ENCODE measurements at places on chromosomes 4 and X.

DNA sequence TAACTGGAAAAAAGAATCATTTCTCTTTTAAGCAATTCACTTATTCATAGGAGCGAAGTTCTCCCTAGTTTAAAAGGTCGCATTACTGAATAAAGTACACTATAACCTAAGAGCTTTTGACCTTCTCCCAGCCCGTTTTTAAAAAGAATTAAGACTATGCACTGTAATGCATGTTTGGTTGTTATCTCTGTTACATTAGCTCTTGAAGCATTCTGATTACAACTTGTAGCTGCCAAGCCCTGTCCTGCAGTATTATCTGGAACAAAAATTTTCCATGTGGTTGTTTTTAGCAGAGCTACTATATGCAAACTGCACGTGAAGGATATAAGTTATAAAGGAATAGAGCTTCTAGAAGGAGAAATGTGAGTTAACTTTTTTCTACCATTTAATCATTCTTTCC lies 8.1 kb downstream of the GAB1 start:
- no peak for DNase-seq

GRCh38 chr4:43224559-43224958 lies 332.0 kb downstream of the GRXCR1 start:
- DNase-seq, result no peak

GRCh38 chrX:9535101-9535500 lies 70.2 kb downstream of the TBL1X start:
- DNase-seq, result no peak

DNA sequence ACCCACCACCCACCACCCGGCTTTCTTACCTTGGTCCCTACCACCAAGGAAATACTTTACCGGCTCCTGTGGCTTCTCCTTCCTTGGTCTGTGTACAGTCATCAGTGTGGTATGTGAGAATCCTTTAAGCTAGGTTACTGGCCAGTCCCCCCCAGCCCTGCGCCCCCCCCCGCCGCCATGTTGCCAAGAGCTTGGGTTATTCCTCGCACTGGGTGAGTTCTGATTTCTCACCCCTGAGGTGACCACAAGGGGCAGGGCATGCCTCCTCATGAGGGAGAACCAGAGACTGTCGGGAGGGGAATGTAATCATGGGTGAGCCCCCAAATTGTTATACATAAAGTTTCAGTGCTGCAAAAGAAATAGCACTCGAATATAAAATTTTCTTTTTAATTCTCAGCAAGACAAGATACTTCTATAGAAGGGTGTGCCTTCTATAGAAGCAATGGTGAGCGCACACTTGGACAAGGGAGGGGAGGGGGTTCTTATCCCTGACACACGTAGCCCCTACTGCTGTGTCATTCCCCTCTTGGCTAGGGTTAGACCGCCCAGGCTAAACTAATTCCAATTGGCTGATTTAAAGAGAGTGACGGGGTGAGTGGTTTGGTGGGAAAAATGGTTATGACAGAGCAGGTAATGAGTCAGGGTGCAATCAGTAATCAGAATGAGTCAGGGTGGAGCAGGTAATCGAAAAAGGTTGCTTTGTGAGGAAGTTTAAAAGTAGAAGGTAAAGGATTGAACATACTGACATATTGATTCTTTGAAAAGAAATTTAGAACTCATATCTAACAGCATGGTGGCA lies 133.2 kb downstream of the KDM6A start:
- no peak for DNase-seq

GRCh38 chrX:133250184-133251100 lies 32.3 kb upstream of the TFDP3 start:
- DNase-seq, result no peak

DNA sequence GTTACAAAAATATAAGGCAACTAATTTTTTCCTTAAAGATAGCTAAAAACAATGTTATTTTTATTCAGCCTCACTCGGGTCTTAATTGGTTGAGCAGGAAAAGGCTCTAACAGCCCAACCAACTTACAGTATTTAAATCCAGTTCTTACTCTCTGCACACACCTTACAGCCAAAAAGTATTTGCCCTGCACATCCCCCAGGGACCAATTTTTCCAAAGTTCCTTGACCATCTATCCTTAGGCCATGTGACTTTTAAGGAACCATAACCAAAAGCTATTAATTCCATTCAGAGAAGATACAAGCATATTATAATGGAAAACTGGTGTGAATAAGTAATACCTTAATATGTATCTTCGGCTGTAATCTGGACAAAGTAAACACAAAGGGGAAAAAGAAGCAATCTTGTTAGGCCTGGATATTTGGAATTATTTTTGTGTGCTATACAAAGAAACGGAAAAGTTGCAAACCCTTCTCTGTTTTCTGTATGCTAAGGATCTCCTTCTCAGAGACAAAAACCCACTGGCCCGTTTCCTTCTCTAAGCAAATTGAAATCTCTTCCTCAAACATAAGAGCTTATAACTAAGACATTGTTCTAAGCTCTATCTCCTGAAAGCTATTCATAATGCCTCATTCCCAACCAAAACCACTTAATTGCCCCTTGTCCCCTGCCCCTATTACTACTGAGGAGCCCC lies 1.0 kb upstream of the THAP9 start:
- no peak for DNase-seq

All from NCI-H1694 (cell line).